ENCODE measurements at places on chromosomes 16 and 17.

- DNase-seq: no peak
These were observed 109.1 kb upstream of the CRHR1 start for GRCh38 chr17:45675012-45675411.

GRCh38 chr17:61600621-61601020, 9.6 kb upstream of the NACA2 start:
- DNase-seq: no peak

DNA sequence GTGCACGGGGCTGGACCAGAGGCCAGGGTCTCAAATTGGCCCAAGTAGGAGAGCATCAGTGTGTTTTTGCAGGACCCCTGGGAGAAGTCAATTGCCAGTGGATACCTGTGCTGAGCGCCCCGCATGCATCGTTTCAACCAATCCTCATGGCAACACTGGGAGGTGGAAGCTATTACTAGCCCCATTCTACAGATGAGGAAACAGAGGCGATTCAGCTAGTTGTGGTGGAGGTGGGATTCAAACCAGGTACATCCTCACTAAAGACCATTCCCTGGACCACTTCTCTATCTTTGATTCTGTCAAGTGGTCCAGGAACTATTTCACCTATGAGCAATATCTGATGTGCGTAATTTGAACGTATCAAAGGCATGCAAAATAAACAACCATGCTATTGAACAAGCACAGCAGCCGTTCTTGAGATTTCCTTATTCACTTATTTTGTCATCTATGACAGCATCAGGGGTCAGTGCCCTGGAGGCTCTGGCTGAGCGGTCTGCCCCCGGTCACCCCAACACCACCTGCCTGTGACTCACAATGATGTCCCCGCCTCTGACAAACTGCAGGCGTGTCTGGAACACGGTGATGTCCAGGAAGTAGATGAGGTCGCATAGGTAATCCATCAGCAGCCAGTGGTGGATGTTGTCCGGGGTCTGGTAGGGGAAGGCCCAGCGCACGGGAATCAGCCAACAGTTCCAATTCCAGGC, 54.0 kb downstream of the CNGB1 start:
- DNase-seq: no peak

DNA sequence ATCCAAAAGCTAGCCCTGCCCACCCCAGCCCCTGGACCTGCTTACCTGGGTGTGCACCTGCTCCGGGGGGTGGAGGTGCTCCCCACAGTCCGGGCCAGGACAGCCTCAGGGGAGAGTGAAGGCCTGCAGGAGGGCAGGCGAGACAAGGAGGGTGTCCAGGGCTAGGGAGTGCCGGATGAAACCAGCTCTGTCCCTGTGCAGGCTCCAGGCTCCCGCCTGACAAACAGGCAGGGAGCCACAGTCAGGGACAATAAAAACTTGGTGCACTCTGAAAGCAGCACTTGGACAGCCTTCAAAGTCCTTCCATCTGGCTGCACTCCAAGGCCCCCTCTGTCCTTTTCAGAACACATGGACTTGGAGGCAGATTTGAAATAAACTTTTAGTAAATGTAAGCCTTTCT, 3.9 kb downstream of the PAQR4 start:
- DNase-seq: no peak

DNA sequence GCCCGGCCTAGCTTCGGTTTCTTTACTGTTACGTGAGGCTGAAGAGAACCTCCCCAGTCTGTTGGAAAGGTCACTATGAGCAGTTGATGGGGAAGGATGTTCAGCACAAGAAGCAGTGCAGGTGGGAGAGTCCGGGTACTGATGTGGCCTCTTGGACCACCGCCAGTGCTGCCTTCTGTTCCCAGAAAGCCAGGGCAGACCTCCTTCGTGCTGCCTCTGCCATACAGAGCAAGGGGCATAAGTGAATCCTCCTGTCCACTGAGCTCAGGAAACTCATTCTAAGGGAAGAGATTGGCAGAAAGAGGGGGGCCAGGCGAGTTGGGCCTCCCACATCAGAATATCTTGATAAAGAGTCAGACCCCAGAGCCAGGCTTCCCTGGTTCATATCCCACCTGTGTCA, 3.7 kb downstream of the PPP4C start:
- DNase-seq: no peak

GRCh38 chr16:55214974-55215494, 109.0 kb upstream of the IRX6 start:
- DNase-seq: no peak

DNA sequence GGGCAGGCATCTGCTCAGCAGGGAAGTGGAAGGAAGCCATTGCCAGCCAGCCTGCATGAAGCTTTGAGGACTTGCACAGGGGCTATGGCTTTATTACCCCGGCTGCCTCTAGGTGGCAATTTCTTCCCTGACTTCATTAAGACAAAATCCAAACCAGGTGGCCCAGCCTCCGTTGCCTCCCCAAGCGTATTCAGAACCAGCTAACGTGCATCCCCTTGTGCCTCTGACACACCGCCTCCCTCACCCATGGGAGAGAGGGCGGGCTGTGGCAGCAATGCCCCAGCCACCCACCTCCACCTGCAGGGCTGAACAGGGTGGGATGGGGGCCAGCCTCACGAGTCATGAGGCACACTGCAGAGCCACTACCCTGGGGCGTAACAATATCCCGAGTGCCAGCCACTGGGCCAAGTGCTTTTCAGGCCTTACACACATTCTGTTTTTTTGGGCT, 6.8 kb downstream of the KIFC3 start:
- DNase-seq: no peak

GRCh38 chr17:49839455-49839854, 8.4 kb downstream of the TAC4 start:
- no peak for DNase-seq

DNA sequence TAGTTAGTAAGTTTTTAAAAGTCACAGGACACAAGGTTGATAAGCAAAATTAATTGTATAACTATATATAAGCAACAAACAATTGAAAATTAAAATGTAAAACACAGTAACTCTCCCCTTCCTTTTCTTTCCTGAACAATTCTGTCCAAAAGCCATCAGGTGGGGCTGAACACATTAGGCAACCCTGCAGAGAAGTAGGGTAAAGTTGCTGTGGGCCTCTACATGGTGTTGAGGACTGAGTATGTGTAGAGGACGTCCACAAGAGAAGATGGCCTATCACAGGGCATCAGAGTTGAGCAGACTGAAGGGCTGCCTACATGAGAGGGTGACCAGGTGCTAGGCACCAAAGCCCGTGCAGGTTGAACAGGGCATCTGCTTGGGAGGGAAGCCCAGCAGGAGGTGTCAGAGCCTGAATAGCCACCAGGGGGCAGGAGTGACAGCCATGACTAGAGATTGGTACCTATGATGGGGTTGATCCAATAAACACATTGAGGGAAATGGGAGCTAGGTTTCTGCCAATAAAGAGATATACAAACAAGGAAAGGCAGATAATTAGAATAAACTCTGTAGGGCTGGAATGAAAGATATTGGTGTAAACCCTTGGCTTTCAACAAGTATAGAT, 415.1 kb downstream of the NPIPA8 start:
- DNase-seq: peak; percentile 53

DNA sequence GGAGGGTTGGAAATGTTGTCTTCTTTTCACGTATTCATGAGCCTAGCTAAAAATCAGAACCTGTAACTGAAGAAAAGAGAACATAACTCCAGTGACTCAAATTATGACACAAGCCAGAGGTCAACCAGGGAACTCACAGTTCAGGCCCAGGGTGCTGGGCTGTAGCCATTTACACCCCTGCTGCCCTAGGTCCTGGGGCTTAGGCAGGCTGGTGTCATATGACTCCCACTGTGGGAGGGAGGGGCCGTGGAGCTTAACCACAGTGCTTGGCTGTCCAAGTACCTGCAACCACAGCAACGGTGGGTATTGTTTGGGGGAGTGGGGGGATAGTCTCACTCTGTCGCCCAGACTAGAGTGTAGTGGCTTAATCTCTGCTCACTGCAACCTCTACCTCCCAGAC, 71.1 kb upstream of the AMZ2 start:
- no peak for DNase-seq

DNA sequence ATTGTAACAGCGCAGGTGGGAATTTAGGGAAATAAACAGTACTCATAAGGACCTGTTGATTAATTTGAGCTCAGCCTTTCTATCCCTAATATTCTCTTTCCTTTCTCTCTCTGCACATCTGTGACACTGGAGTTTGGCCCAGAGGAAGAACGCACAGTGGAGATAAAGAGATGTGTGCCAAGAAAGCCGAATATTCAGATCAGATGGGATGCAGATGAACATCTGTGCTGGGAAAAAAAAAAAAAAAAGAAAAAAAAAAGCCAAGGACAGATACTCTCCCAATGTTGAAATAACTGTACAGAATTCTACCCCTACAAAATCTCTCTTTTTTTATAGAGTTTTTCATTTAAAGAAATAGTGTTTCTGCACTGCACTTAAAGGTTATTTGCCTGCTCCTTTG, 485.4 kb downstream of the KCNJ2 start:
- DNase-seq: no peak

DNA sequence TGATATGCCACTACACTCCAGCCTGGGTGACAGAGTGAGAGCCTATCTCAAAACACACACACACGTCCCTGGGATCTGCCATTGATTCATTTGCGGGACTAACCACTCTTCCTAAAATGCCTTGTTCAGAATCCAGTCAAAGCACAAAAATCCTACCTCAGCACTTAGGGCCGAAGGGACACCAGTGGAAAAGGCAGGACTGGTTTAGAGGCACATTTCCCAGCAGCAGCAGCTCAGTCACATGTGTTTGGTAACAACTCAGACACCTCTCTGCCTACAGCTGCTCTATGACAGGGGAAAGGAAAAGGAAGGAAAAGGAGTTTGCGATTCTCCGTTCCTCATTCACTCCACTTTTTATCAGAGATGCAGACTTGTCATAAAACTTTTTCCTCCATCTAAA, 12.2 kb downstream of the KNOP1 start:
- DNase-seq: no peak

GRCh38 chr17:46817151-46817900, 1.2 kb downstream of the WNT3 start:
- no peak for DNase-seq

DNA sequence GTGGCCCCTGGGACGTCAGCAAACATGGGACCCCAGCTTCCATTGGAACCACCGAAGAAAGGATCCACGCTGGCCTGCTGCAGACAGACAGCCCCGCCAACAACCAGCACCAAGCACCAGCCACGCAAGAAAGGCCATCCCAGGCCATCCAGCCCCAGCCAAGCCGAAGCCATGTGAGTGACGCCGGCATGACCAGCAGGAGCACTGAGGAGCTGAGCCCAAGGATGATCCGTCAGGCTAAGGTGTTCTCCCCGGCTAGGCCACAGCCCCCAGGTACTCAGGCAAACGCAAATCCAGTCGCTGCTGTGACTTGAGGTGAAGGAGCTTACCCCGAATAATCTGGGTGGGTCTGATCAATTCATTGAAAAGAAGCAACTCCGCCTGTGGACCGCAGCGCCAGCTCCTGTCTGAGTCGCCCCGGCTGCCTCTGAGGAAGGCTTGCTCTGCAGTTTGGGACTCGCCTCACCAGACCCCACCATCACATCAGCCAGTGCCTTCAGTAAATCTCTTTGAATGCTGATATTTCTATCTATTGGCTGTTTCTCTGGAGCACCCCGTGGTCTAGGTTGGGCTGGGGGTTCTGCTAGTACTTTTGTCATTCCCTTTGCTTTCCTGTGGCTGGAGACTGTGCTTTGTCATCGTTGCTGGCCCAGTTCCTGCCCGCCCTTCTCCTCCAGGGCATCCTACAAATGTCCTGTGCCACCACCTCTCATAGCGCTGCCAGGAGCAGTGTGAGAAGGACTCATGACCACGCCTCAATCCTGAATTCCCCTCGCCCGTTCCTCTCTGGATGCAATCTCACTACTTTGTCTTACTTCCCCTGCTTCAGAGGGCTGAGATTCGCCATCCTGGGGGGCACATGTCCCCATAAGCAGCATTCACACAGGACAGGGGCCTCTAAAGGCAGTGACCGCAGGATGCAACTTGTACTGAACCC, 8.1 kb upstream of the CBX2 start:
- DNase-seq: no peak

- no peak for DNase-seq
These were observed 5.0 kb downstream of the ADCY7 start for GRCh38 chr16:50271148-50272041.

DNA sequence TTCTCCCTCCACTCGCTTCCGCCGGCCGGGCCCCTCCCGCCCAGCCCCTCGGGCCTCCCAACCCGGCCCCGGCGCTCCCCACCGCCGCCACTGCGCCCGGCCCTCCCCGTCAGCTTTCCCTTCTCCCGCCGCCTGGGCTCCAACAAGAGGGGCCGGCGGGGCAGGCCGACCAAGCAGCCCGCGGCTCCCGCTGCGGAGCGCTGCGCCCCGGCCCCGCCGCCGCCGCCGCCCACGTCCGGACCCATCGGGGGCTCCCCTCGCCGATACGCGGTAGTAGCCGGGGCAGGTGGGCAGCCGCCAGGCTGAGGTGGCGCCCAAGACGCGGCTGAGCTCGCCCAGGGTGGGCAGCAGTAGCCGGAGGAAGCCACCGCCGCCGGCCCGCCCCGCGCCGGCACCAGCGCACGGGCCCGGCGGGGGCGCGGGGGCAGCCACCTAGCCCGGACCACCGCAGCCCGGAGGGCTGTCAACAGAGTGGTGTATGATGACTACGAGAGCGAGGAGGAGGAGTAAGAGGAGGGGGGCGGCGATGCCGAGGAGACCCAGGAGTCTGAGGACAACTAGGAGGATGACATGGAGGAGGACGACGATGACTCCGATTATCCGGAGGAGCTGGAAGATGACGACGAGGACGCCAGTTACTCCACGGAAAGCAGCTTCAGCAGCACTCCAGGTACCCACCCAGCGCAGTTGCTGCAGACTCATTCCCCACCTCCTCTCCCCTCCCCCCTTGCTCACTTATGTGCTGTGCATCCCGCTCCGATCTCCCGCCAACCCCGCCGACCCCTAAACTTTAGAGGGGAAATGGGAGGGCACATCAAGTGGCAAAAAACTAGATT, 498 bp downstream of the LRRC37B start:
- DNase-seq: peak; percentile 27

DNA sequence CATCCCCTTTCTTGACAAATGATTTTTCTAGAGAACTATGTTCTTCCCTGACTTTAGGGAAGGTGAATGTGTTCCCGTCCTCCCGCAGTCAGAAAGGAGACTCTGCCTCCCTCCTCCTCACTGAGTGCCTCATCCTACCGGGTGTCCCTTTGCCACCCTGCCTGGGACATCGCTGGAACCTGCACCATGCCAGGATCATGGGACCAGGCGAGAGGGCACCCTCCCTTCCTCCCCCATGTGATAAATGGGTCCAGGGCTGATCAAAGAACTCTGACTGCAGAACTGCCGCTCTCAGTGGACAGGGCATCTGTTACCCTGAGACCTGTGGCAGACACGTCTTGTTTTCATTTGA, 7.4 kb downstream of the NAT9 start:
- no peak for DNase-seq

GRCh38 chr16:2857451-2858244, at the start of gene PRSS22:
Gene PRSS22, minus strand, starts transcription at chr16:2858170. Its CDS starts 66 bp downstream, at chr16:2858104.
- no peak for DNase-seq

DNA sequence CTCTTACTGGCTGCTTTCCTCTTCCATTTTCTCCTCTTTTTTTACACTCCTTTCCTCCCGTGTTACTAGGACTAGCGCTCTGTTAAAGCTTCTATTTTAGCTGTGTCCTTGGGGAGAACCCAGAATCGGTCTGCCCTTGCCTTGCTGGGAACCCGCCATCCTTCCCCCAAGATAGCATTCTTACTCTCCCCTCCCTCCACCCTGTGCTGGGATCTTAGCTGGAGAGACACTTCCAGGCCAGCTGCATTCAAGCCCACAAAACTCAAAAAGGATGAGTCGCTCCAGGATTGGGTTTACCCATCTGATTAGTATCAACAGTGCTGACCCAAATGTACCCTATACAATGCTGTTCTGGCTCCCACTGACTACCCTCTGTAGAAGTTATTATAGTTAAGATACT, 200.5 kb upstream of the ASIC2 start:
- no peak for DNase-seq

Data from SJSA1 (cell line).